ENCODE measurements at places on chromosomes 13 and 19.

GRCh38 chr19:45294291-45295029, 28.2 kb downstream of the CKM start:
- peak; percentile 5 for DNase-seq

DNA sequence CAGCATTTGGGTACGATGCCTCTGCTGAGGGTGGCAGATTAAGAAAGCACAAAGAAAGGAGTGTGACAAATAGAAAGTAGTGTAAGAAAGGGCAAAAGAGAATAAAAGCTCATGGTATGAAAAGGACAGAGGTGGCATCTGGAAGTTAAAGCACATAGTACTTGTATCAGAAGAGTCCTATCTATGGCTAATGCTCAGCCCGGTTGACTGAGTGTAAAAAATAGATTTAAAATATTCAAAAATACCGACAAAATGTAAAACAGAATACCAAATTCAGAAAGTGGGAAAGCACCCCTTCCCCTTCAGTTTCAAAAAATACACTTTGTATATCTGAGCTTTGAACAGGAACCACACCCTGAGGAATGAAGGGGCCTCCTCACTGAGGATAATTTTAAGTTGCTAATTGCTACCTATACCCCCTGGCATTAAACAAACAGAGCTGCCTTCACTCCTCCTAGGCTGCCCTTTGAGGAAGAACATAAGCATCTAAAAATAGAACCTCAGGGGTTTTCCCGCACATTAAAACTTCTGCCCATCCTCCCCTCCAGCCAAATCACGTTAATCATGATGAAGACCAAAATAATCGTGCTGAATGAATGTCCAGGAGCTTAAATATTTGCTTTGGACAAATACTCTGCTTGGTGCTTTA, 43.3 kb downstream of the DLEU7 start:
- DNase-seq = no peak

GRCh38 chr13:46662690-46663089, 109.7 kb downstream of the LRCH1 start:
- no peak for DNase-seq

- no peak for DNase-seq
Observed at GRCh38 chr19:10137751-10138682, 18.3 kb upstream of the EIF3G start.

- no peak for DNase-seq
Observed at GRCh38 chr13:37795326-37795725, 74.2 kb downstream of the TRPC4 start.

Measured in NCI-H2029 (cell line).